ENCODE measurements at places on chromosomes 5 and 9.

GRCh38 chr5:43469671-43470391 is 13.8 kb downstream of the TMEM267 start:
- no peak for DNase-seq

GRCh38 chr5:138635265-138635664 is 60.1 kb upstream of the HSPA9 start:
- DNase-seq, result no peak

GRCh38 chr9:16645970-16646369 is 224.5 kb downstream of the BNC2 start:
- DNase-seq, result no peak

DNA sequence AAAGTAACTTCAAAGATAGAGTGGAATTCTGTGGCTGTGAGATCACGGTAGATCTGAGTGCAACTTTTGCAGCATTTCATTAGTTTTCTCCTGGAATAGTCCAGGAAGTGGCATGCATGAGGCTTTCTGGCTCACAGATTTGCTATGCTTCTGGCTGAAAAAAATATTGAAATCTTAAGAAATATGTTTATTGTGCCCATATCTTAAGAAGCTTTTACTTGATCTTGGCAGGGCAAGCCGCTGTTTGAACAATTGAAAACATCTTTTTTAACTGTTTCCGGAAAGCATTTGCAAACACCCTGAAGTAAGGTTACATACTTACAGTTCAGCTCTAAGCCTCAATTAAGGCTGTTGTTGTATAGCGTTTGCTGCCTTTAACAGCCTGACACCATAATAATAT is 135.7 kb upstream of the GDNF start:
- DNase-seq, result no peak

DNA sequence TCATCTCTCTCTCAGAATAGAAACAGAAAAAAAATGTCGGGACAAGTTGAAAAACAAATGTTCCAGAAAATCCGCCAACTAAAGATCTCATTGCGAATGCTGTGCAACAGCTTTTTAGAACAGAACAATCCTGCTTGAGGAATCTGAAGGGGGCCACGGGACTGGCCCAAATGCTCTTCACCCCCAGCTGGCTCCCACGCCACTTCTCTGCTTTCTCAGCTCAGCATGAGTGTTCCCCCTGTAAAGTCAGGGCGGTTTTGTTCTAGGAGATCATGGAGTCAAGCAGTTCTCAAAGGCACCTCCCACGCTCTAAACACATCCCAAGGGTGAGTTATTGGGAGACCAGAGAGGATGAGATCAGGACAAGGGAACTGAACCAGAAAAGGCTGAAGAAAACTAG is 31.5 kb downstream of the DIRAS2 start:
- no peak for DNase-seq

GRCh38 chr9:18190671-18191374 is 283.1 kb upstream of the ADAMTSL1 start:
- no peak for DNase-seq

DNA sequence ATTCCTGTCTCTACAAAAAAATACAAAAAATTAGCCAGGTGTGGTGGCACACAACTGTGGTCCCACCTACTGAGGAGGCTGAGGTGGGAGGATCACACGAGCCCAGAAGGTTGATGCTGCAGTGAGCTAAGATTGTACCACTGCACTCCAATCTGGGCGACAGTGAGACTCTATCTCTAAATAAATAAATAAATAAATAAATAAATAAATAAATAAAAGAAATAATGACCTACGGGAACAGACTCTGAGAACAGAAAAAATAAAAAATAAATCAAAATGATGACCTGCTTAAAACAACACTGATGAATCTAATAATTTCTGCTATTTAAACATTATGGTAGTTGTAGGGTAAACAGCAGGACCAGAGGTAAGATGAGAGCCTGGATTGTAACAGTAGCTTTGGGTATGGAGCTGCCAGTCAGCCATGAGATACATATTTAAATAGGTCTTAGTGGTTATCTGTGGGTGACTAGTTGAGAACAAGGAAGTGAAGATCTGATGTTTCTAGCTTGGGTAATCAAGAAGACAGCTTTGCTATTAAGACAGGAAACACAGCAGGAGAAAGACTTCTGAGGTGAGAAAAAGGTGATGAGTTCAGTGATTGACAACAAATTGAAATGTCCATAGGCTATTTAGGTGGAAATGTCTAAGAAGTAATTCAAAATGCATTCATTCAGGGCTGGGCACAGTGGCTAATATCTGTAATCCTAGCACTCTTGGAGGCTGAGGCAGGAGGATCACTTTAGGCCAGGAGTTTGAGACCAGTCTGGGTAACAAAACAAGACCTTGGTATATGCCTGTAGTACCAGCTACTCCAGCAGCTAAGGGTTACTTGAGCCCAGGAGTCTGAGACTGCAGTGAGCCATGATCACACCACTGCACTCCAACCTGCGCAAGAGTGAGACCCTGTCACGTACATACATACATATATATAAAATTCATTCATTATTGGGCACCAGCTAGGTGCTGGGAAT is 11.0 kb downstream of the RNF145 start:
- DNase-seq, result no peak

- DNase-seq, result no peak
Observed at GRCh38 chr9:14395317-14396082, 81.6 kb upstream of the NFIB start.

- DNase-seq, result no peak
Observed at GRCh38 chr9:110742741-110743371, 74.3 kb downstream of the MUSK start.

GRCh38 chr5:73454379-73455036 is 5.9 kb upstream of the FOXD1 start:
- peak; percentile 37 for DNase-seq

DNA sequence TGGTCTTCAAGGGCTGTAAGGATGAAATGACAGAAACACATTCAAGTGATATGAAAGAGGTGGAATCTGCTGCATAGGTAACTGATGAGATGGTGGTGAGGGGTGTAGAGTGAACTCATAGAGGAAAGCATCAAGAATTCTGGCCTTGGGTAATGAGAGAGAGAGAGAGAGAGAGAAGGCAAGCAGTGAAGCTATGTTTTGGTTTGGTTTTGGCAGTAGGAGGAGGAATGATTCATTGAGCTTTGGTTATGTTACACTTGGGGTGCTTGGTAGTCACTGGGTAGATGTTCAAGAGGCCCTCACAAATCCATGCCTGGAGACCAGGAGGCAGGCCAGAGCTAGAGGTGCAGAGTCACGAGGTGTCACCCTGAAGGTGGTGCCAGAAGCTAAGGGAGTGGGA is 89.5 kb downstream of the EGFLAM start:
- DNase-seq, result no peak

Data from epithelial cell of prostate (primary cell).